IPS-NIHi11 (cell line): ENCODE measurements at places on chromosomes 2 and 18.

DNA sequence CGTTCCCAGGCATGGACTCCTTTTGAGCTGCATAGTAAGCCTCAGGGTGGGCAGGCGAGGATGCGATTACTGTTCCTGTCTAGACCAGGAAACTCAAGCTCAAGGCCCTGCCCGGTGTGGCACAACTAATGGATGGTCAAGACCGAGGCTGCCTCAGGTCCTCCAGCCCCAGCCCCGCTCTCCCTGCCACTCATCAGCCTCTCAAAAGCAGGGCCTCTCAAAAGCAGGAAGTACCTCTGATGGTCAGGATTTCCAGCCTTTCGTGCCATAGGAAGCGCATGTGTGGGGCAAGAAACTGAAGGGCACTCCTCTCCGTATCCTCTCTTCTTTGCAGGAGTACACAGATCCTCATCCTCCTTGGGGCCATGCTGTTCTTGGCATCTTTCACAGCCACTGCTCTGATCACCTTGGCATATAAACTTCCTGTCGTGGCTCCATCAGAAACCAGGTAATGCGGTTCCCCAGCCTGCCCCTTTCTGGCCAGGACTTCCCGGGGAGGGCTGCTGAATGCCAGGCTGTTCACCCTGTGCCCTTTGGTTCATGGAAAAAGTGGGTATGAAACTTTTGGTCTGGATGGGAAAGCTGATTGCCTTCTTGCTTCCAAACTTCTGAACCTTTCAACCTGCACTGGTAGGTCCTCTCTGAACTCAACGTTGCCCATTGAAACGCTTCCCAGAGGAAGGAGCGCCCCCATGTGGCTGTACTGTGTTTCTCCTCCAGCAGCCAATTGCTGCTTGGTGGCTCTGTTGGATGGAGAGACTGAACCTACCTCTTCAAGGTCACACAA, 82.8 kb upstream of the SEC11C start:
- peak; percentile 72 for DNase-seq

DNA sequence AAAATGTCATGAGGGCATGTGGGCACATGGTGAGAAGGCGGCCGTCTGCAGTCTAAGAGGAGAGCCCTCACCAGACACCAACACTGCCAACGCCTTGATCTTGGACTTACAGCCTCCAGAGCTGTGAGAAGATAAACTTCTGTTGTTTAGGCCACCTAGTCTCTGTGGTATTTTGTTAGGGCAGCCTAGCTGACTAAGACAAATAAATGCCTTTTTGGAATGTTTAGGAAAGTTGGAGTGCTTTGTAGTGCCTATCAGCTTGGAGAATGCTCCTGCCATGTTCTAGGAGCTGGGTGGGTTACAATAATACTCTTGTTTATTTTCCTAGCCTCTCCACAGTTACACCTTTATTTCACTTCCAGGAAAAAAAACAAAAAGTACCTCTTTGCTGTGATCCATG, 92.0 kb downstream of the SPP2 start:
- DNase-seq = no peak

GRCh38 chr2:231914077-231914690, 12.0 kb downstream of the NPPC start:
- no peak for DNase-seq

GRCh38 chr2:183522489-183523266, 398.4 kb downstream of the NUP35 start:
- DNase-seq = no peak

GRCh38 chr2:140580532-140581151, 1550.2 kb downstream of the LRP1B start:
- DNase-seq = no peak

GRCh38 chr2:241188361-241189092, at the start of gene ANO7:
Gene ANO7 (plus strand): TSS chr2:241188677. CDS start chr2:241190064, 1,387 bp downstream.
- no peak for DNase-seq

DNA sequence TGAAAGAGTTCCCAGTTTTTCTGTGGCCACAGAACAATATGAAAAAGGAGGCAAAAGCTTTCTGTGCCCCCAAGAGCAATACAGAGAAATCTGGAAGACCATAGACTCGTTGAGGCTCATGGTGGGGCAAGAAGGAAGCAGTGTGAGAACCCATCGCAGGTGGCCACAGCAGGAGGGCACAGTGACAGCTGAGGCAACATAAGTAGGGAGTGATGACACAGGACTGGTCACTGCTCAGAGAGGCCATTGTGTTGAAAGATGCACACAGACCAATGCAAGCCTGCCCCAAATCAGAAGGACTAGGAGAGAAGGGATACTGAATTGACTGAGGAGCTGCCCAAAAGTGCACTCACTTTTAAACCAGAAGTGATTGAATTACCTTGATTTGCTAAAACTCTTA, 483.6 kb downstream of the EPHA4 start:
- no peak for DNase-seq

DNA sequence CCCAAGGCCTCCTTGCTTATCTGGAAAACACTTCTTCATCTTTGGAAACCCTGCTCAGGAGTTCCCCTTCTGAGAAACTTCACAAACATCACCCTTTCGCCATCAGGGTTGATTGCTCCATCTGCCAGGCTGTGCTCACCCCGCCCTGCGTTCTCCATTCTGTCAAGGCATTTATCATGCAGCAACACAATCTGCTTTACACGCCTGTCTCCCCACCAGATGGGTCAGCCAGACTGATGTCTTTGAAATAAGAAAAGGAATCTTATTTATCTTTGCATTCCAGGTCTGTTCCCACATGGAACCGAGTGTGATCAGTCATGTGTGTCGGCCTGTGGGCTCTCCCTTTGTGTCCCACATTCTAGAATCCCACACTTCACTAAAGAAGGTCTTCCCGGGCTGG, 110.0 kb upstream of the ARL4C start:
- DNase-seq = no peak

GRCh38 chr18:23716516-23716915, 27.3 kb downstream of the LAMA3 start:
- DNase-seq = peak; percentile 55

DNA sequence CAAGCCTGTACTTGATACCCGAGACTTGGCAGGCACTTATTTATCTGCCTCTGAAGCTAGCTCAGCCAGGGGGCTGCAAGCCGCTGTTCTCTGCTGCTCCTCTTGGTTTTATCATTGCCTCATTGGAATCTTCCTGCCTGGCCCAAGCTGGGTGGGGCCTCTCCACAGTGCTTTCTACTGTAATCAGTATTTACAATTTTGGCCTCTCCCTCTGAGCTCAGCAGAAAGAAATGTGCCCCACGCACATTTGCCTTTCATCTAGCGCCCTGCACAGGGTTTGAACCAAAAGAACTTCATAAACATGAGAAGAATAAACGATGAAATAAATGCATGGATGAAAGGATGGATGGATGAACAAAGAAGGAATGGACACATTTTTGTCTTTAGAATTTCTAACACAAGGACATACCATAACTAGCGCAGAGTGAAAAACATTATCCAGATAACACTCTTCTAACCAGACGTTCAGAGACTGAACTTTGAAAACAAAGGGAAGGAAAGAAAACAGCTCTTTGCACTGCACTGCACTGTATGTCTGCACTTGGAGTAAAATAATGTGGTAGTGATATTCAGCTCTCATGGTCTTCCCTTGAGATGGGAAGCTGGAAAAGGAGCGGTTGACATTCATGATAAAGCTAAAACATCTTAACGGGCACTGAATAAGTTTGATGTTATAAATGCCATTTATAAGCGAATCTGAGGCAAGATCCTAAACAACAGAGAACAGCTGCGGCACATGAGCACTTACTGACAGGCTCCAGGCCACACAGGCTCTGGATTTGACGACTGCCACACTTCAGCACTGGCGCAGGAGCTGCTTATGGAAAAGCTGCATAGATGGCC, 86.8 kb upstream of the SP3 start:
- DNase-seq = peak; percentile 33

DNA sequence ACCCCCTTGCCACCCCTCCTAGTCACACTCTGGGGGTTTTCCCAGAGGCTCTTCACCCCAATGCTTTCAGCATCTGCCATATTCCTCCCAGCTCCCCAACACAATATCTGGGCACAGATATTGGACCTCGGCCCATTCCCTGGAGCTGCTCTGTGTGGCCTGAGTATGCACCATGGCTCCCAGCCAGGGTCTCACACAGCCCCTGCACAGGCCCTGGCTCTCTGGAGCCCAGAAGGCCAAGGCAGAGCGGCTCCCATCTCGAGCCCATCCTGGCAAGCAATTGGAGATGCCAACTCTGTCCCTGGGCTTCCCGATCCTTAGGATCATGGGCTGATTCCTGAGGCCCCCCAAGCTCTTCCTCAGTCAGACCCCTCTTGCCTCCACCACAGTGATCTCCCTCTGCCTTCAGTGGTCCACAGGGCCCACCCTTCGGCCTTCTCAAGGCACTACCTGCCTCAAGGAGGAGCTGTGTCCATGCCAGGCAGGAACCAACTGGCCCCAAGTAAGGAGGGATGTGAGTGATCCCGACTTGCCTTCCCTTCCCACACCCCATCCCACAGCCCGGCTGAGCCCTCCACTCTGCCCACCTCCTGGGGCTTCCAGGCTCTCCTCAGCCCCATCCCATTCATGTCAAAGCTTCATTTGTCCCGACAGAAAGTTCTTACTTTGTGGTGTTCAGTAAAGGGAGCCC, 62.7 kb downstream of the ADD2 start:
- DNase-seq = no peak

- DNase-seq = peak; percentile 49
Measured at GRCh38 chr2:173431191-173431590, 76.5 kb downstream of the CDCA7 start.

DNA sequence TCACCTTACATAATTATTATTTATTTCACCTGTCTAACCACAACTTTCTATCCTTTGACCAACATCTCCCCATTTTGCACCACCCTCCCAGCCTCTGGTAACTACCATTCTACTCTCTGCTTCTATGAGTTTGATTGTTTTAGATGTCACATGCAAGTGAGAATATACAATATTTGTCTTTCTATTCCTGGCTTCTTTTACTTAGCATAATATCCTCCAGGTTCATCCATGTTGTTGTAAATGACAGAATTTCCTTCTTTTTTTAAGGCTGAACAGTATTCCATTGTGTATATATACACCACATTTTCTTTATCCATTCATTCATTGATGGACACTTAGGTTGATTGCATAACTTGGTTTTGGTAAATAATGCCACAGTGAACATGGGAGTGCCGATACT, 24.0 kb downstream of the PPM1B start:
- no peak for DNase-seq

- DNase-seq = no peak
Measured at GRCh38 chr2:18795906-18796305, 206.5 kb upstream of the NT5C1B start.

GRCh38 chr2:207432453-207432852, 97.3 kb upstream of the CREB1 start:
- DNase-seq = no peak

GRCh38 chr2:240526521-240526920, 31.3 kb downstream of the ANKMY1 start:
- no peak for DNase-seq

- DNase-seq = no peak
Measured at GRCh38 chr2:183630964-183631363, 506.7 kb downstream of the NUP35 start.

DNA sequence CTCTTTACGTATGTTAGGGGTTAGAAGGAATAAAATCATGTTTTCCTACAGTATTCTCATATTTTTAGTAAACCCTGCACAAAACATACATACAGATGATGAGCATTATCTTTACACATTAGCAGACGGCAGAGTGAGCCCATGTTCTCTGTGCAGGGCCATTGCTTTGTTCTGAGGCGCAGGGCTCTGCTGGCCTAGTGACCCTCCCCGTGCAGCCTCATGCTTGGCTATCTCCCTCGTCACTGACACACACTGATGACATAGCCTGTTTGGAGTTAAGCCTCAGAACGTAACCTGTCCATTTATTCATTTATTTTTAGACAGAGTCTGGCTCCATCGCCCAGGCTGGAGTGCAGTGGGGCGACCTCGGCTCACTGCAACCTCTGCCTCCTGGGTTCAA, 115.9 kb upstream of the FOSL2 start:
- no peak for DNase-seq

DNA sequence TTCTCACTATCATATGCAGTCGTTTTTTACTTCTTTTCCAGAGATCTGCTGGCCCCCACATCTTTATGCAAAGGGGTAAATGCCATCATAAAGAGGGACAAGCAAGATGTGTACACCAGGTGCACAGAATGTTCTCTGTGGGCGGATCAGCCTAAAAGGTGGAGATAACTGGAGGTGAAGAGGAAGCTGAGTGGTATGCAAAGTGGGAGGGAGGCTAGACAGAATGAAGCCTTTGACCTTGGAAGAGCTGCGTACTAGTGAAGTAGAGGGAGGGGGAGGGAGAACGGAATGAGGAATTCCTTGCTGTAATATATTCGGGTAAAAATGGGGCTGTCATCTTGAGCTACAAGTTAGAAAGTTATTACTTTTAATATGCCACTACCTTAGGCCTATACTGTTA, 287.5 kb upstream of the VRK2 start:
- DNase-seq = no peak

DNA sequence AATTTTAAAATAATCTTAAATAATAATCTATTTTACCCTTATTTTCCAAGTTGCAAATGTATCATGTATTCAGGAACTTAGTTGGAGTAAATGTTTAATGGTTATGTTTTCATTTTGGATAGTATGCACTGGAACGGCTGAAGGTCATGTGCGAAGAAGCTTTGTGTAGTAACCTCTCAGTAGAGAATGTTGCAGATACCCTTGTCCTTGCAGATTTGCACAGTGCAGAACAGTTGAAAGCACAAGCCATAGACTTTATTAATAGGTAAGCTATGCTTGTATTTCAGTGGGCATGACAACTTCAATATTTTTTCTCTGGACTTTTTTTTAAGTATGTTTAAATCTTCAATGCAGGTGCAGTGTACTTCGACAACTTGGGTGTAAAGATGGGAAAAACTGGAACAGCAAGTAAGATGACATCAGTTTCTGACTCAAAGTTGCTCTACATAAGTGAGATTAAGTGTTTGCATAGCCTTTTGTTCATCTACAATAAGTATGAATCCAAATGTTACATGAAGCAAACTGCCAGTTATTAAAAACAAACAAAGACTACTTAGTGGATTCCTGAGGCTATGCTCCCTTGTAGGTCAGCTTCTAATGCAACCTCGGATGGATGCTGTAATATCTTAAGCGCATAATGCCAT, 63.1 kb downstream of the SPOPL start:
- no peak for DNase-seq

DNA sequence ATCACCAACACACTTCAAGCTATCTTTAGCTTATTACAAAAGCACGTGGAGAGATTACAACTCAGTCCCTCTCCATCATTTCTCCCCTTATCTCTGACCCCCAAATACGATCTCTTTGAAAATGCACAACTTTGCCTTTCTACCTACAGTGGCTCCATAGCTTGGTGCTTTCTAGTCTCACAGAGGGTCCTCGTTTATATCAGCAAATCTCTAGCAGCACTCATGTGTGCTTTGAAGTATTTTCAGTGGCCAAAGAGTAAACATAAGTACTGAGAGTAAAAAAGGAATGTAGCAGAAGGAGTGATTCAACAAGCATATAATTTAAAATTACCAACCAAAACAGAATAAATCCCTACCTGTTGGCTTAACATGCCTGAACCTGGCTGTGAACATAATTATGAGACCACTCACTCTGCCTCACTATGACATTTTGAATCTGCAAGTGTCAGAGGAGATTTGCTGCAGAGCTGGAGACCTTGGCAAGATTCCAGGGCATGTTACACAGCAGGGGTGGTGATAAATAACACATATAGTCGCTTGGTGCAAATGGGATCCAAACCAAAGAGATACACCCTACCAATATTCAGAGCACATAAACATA, 54.6 kb downstream of the LAMA3 start:
- no peak for DNase-seq

GRCh38 chr2:80926168-80926567, 621.6 kb upstream of the LRRTM1 start:
- DNase-seq = no peak
